CD4-positive, alpha-beta memory T cell (primary cell): ENCODE measurements at places on chromosomes 3 and 15.

- no peak for DNase-seq
Measured at GRCh38 chr3:45777746-45778386, 18.5 kb downstream of the SLC6A20 start.

GRCh38 chr15:62431008-62431797, 266.1 kb upstream of the C2CD4B start:
- DNase-seq: no peak

DNA sequence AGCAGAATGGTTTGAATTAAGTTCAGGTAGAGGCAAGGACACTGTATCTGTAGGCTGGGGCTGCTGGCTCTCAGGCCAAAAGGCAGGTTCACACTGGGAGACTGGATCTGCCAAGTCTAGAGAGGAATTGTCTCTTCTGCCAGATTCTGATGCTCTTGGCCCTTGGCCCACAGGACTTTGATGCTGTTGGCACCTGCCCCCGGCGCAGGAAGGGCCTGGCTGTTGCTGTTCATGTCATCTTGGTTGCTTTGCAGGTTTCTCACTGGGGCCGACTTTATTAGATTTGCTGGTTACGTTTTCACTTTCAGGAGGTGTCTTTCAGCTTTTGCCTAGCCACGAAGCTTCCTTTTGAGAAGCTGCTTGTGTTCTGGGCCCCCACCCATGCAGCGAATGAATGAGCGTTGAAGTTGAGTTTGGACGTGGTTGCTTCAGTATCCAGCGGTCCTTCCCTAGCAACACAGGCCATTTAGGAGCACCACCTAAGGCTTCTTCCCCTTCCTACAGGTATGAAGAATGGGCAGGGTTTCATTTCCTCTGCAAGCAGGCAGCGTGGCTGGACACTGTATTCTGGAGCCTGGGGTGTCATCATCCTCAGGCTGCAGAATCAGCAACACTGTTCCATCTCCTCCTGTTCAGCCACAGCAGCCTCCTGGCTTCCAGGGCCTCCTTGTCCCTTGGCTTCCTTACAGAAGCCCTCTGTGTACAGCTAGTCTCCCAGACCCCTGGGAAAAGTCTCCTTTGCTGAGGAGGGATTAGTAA, 65.6 kb upstream of the PRR23C start:
- DNase-seq: no peak

DNA sequence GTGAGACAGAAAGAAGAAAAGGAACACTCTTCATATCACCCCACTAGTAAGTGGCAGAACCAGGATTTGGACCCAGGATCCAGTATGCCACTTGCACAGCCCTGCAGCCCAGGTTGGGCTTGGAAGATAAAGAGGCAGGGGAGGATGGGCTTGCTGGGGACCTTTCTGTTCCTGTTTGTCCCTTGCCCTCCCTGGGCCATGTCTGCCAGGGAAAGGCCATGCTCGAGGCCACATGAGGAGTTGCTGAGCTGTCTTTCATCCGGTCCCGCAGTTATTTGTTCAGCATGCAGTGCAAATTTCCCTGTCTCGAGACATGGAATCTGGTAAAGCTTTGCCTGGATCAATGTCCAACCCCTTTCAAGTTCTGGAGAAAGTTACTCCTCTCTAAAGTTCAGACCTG, 116.0 kb upstream of the MRPS22 start:
- DNase-seq: no peak

DNA sequence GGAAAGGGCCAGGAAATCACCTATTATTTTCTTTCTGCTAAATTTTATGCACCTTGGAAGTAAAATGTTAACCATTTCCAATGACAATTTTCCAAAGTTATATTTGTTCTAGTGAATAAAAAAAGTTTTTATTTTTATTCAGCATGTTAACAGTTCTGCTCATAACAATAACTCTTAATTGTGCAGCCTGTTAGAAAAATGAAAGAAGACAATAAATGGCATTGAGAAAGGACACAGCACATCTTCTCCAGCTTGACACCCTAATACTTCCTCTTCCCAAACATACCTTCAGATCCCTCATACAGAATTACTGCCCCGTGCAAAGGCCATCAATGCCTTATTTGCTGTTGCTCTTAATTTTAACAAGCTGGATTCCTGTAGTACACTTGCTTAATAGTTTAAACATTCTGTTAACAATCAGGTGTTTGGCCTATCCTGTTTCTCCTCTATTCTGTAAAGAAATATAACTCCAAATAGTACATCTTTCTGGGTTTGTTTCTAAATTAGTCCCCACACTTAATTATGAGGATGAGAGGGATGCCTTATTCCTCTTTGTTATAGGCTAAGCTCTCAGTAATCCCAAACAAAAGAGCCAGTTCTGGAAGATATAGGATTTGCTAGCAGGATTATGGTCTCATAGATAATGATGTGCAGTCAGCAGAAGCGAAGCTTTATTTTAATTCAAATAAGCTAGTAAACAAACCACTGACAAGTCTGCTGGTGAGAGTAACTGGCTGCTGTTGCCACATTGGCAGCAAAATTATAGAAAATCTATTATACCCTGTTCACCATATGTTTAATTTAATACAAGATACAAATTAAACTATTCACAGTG, 19.2 kb upstream of the SOX2 start:
- DNase-seq: no peak

- no peak for DNase-seq
Measured at GRCh38 chr3:157110761-157111278, 49.1 kb downstream of the CCNL1 start.

DNA sequence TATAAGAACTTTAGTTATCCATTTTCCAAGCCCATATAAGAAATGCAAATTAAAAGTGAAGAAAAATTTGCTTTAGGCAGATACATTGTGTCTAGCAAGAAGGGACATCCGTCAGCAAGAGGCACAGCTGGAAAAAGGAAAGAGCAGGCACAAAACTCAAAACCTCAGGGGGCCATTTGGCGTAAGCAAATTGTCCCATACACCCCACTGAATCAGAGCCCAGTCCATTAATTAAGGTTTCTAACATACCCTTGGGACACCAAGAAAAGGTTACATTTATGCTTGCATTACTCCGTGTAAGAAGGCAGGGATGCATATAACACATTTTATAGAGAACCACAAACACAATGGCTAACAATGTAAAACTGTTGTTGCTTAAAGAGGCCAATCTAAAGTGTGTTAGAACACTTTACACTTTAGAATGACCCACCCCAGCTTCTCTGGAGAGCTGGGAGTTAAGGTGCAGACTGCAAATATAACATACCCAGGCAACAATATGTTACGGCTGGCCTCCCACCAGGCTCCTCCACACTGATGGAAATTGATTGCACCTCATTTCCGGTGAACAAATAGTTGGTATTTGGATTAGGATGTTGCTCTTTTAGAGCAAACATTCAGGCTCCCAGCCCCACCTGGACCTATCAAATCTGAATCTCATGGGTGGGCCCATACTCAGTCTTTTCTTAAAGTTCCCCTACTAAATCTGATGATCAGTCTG, 23.2 kb downstream of the SEMA5B start:
- no peak for DNase-seq

DNA sequence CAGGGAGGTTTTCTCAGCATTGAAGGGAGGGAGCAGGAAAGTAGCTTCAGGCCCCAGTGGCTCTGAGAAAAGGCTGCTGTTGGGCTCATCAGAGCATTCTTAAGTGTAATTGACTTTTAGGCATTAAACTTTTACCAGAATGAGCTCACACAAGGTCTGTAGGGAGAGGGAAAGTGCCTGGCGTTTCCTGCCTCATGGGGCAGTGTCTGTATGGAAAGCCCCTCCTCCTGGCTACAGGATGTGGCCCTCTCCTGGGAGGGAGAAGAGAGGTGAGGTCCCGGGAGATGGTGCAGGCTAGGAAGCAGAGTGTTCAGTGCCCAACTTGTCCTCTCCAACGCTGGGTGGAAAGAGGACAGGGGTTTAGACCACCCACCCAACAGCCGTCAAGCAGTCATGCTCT, 21.3 kb upstream of the SCN10A start:
- DNase-seq: no peak

DNA sequence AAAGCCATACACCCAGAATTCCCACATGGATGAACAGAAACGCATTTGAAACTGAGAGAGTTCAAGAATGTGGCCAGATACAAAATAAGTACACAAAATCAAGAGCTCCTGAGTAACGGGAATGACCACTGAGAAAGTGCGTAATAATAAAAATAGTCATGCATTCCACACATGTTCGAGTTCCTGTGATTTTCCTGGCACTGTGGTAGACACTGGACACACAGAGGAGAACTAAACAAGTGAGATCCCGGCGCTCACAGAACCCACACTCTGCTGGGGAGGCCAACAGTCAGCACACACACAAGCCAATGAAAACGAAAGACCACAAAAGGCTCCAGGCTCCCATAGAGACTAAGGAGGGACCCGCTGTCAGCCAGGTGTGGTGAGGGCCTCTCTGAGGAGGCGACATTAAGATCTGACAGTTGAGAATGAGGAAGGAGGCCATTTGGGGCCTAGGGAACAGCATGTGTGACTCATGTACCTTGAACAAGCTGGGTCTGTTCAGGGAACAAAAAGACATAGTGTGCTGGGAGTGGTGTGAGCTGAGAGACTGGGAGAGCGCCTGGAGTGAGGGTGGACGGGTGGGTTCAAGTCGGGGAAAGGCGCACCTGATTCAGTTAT, 5.1 kb downstream of the FAM107A start:
- no peak for DNase-seq

- no peak for DNase-seq
Measured at GRCh38 chr3:64184621-64185020, 40.6 kb downstream of the PRICKLE2 start.

- no peak for DNase-seq
Measured at GRCh38 chr15:43913026-43913780, 86.4 kb downstream of the WDR76 start.

DNA sequence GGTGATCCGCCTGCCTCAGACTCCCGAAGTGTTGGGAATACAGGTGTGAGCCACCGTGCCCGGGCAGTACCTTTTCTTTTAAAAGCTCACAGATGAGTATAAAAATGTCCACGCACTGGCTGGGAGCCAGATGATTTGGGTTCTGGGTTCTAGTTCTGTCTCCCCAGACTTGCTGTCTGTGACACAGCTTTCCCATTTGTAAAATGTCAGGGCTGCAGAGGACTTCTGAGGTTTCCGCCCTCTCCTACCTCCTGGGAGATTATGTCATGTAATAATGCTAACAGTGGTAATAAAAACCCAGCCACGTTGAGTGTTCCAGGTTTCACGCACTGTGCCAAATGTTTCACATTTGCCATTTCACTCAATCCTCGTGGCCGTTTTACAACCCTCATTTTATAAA, 1.3 kb upstream of the PPP4R2 start:
- DNase-seq: no peak

DNA sequence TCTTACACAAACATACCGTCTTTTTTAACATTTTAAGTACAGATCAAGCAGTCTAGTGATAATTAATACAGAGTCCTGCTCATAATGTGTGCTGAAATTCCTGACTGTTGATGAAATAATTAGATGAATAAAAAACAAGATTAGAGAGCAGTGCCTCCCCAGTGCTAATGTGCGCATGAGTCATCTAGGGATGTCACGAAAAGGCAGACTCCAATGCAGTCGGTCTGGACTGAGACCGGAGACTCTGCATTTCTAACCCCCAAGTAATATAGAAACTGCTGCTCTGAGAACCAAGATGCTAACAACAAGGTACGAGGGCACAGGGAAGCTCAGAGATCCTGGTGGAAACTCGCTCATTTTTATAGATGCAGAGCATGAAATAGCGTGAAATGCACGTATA, 61.4 kb downstream of the COL8A1 start:
- no peak for DNase-seq

GRCh38 chr3:45029661-45030060, 3.6 kb downstream of the CLEC3B start:
- DNase-seq: no peak

DNA sequence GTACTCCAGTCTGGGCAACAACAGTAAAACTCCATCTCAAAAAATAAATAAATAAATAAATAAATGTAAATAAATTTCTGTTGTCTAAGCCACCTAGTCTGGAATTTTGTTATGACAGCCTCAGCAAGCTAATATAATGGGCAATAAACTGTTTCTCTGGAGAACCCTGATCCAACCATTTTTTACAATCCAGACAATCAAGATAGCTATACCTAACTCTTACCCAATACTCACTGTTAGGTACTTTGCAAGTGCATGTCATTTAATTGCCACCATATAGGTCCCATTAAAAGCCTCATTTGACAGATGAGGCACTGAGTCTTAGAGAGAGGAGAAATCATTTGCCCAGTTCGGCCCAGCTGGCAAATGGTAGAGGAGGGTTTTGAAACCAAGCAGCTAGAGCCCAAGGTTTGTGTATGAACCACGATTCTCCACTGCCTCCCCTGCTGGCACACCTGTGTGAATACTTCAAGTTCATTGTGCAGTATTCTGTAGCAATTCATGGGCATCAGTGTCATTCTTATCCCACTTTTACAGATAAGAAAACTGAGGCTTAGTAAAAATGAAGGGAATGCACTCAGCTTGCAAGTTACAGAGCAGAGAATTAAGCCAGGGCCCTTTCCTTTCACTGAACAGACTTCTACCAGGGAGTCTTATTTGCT, 107.0 kb upstream of the UBE2E1 start:
- no peak for DNase-seq
